ENCODE measurements at places on chromosomes 7 and 10. TPM values are rescaled to one million over a fixed set of nuclear protein-coding genes. Genes with fewer than 3 reads are reported as not detected.

NXPH1 gene
- total RNA-seq: not detected

- no peaks in the 10 kb centered on the region for H3K36me3 ChIP-seq
- H3K4me1 ChIP-seq: peaks cover 21% of the 10 kb centered on the region
- H3K27ac ChIP-seq: no peak overlapping the region
These were observed 190.6 kb downstream of the DIP2C start for GRCh38 chr10:498760-499435.

ADCYAP1R1 gene
- not detected for total RNA-seq

NEUROG3 gene
- total RNA-seq: not detected

ANKRD30A gene
- not detected for total RNA-seq

Measured in activated CD4-positive, alpha-beta T cell treated with anti-CD3 and anti-CD28 coated beads, Interleukin-2, amount 10 ng/mL, durations not matched to agents 7 days and 5 days (primary cell).